ENCODE measurements at places on chromosomes 5 and 9.

- no peak for DNase-seq
Measured at GRCh38 chr5:142106061-142106460, 2.5 kb upstream of the NDFIP1 start.

DNA sequence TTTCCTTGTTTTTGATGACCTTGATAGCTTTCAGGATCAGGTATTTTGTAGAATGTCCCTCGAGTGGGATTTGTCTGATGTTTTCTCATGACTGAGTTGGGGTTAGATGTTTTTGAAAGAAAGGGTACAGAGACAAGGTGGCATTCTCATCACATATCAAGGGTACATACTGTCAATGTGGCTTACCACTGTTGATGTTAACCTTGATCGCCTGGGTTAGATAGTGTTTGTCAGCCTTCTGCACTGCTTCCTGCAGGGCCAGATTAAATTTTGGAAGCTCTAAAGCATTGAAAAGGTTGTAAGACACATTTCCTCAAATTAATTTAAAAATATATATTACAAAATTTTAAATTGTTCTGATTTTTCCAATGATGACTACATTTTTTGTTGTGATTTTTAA lies 287.4 kb upstream of the ACTBL2 start:
- DNase-seq = no peak

DNA sequence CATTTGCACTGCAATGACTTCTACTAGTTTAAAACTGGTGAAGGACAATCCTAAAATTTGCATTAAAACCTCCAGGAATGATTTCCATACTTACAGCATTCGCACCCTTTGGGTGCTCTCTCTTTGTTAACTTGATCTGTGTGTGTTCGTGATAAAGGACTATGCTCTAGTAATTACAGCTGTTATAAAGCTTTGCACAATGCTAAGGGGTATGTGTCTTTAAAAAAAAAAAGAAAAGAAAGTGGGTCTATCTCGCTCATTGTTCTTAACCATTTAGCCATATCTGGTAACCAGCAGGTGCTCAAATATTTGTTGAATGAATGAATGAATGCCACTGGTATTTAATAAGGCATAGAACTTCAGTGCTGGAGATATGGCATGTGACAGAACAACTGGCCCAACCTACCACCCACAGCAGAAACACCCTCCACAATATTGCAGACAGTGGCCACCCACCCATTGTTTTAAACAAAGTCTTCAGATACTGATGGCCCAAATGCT lies 8.7 kb downstream of the TRIM36 start:
- DNase-seq = no peak

DNA sequence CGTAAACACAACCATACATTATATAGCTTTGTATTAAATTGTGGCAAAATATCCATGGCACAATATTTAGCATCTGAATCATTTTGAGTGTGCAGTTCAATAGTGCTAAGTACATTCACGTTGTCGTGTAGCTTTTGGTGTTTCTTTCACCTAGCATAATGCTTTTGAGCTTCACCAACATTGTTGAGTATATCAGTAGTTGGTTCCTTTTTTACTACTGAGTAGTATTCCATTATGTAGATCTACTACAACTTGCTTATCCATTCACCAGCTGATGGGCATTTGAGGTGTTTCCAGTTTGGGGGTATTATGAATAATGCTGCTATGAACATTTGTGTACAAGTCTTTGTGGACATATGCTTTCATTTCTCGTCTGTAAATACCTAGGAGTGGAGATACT lies 27.3 kb upstream of the CTNNAL1 start:
- no peak for DNase-seq

DNA sequence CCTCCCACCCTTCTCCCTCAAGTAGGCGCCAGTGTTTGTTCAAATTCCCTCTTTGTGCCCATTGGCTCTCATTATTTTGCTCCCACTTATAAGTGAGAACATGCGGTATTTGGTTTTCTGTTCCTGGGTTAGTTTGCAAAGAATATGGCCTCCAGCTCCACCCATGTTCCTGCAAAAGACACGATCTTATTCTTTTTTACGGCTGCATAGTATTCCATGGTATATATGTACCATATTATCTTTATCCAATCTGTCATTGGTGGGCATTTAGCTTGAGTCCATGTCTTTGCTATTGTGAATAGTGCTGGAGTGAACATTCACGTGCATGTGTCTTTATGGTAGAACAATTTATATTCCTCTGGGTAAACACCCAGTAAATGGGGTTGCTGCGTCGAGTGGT lies 63.0 kb upstream of the OTULINL start:
- no peak for DNase-seq
